ENCODE measurements at places on chromosomes 3 and 15. TPM values are rescaled to one million over a fixed set of nuclear protein-coding genes. Genes with fewer than 3 reads are reported as not detected.

GRCh38 chr3:42028474-42028873 is 62.7 kb upstream of the TRAK1 start:
- H3K27ac ChIP-seq: no peak overlapping the region
- no peaks in the 10 kb centered on the region for H3K36me3 ChIP-seq
- no peak overlapping the region for H3K4me3 ChIP-seq
- DNase-seq: no peak
- peaks cover 40% of the 10 kb centered on the region for H3K4me1 ChIP-seq

- H3K4me3 ChIP-seq: no peak overlapping the region
- H3K4me1 ChIP-seq: no peaks in the 10 kb centered on the region
- H3K36me3 ChIP-seq: no peaks in the 10 kb centered on the region
- no peaks in the 10 kb centered on the region for H3K27me3 ChIP-seq
- no peak overlapping the region for H3K27ac ChIP-seq
Observed at GRCh38 chr3:9110316-9110715, 139.1 kb downstream of the SRGAP3 start.

Gene PLSCR2
- 0.54 TPM for total RNA-seq

- DNase-seq: no peak
- no peaks in the 10 kb centered on the region for H3K4me1 ChIP-seq
- H3K27ac ChIP-seq: no peak overlapping the region
- no peaks in the 10 kb centered on the region for H3K27me3 ChIP-seq
- no peak overlapping the region for H3K4me3 ChIP-seq
- no peaks in the 10 kb centered on the region for H3K36me3 ChIP-seq
Observed at GRCh38 chr3:153848702-153849101, 272.5 kb upstream of the ARHGEF26 start.

Gene SNTN
- not detected for total RNA-seq

GRCh38 chr3:168884353-168884903 is 779.1 kb downstream of the MECOM start:
- H3K27ac ChIP-seq: no peak overlapping the region
- no peak for DNase-seq
- no peaks in the 10 kb centered on the region for H3K4me1 ChIP-seq
- H3K4me3 ChIP-seq: no peak overlapping the region
- H3K27me3 ChIP-seq: no peaks in the 10 kb centered on the region
- H3K36me3 ChIP-seq: no peaks in the 10 kb centered on the region

DNA sequence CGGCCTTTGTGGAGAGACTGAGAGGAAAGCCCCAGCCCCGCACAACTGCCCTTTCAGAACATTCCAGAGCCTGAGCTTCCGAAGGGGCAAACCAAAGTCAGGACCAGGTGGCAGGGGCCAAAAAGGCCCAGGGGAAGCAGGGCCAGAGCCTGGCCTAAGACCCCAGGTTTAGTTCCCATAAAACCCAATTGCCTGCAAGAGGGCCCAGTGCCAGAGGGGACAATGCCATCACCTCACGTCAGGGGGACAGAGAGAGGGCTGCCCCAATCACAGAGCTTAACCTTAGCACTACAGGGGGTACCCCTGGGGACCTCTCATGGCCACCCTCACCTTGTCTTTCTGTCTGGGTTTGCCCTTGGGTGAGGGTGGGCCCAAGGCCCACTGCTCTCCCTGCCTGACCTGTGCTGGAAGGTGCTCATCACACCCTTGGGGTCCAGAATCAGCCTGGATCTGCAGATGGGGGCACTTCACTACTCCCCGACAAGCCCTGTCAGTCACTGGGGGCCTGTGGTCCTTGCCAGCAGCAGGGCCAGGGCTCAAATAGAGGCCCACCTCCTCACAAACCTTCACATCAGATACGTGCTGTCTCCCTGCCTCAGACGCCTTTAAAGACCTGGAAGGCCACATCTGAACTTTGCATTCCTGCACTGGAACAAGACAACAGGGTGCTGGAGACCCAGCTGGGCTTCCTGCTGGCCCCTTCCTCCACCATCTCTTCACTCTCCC is 3.8 kb downstream of the CALML4 start:
- H3K27ac ChIP-seq: no peak overlapping the region
- no peak for DNase-seq
- peaks cover 14% of the 10 kb centered on the region for H3K4me1 ChIP-seq
- H3K4me3 ChIP-seq: no peak overlapping the region

- no peaks in the 10 kb centered on the region for H3K27me3 ChIP-seq
- DNase-seq: no peak
- H3K4me3 ChIP-seq: no peak overlapping the region
- H3K4me1 ChIP-seq: no peaks in the 10 kb centered on the region
Observed at GRCh38 chr3:30002797-30003196, 603.6 kb upstream of the TGFBR2 start.

Measured in Panc1 (cell line).